ENCODE measurements at places on chromosomes 16 and 17.

GRCh38 chr17:43442711-43443110 lies 41.1 kb upstream of the DHX8 start:
- no peak for DNase-seq

- DNase-seq, result no peak
Observed at GRCh38 chr16:17168181-17168580, 302.6 kb downstream of the XYLT1 start.

DNA sequence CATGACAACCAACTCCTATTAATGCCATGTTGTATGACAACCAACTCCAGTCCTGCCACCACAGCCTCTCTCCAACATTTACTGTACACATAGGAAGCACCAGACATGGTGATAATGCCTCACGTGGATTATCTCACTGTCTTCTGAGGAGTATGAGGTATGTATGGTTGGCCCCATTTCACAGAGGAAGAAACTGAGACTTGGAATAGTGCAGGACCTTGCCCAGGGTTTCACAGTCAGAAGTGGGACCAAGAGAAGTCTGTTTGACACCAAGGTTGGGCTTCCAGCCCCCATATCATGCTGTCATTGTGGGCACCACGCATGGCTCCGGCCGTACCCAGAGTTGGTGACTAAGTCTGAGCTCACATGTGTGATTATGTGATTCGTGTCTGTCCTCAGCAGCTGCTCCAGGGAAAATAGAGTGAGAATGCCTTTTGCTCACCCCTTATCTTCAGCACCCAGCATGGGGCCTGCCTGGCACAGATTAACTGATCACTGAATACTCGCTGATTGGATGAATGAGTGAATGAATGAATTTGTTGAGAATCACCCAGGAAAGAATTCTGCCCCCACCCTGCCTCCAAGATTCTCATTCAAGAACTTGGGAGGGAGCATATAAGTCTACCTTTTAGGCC lies 204.1 kb upstream of the NLRP1 start:
- no peak for DNase-seq

GRCh38 chr17:71447644-71448043 lies 673.2 kb upstream of the SOX9 start:
- no peak for DNase-seq

GRCh38 chr17:57530508-57530907 lies 214.6 kb downstream of the CCDC182 start:
- DNase-seq, result no peak

DNA sequence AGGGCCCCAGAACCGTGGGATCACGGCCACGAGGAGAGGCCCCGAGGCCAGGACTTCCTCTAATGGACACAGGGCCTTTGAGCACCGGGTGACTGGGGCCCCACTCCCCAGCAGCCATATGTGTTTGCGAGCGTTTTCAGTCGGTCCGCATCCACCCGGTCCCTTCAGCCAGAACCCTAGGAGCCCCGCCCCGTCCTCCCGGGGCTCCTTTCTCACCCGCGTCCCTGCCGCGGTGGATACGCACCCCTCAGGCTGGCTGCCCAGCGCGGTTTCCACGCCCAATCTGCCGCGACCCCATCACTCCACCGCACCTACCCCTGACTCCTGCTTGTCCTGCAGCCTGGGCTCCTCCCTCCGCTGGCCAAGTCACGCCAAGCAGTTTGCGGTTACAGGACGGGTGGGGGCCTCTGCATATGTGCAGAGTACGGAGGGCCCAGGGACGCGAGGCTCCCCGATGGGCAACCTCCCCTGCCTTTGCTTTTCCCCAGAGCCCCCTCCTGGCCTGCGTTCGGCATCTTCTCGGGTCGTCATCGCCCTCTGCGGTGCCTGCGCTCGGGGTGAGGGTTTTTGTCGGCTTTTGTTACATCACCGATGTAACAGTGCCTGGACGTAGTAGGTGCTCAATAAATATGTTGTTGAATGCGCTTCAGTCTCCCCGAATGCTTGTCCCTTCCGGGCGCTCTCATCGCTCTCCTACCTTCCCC lies 1.0 kb upstream of the TTYH2 start:
- no peak for DNase-seq

DNA sequence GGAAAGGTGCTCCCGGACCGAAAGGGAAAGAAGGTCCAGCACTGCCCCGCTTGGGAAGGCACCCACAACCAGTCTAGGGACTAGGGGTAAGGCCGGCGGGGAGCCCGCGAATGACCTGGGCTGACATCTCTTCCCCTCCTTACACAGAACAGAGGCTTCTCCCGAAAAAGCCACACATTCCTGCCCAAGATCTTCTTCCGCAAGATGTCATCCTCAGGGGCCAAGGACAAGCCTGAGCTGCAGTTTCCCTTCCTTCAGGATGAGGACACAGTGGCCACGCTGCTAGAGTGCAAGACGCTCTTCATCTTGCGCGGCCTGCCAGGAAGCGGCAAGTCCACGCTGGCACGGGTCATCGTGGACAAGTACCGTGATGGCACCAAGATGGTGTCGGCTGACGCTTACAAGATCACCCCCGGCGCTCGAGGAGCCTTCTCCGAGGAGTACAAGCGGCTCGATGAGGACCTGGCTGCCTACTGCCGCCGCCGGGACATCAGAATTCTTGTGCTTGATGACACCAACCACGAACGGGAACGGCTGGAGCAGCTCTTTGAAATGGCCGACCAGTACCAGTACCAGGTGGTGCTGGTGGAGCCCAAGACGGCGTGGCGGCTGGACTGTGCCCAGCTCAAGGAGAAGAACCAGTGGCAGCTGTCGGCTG lies 1.5 kb downstream of the CNP start:
- DNase-seq, result no peak

- DNase-seq, result no peak
Observed at GRCh38 chr16:19689342-19689741, 28.7 kb downstream of the KNOP1 start.

- no peak for DNase-seq
Observed at GRCh38 chr17:27362909-27363308, 69.0 kb downstream of the WSB1 start.

DNA sequence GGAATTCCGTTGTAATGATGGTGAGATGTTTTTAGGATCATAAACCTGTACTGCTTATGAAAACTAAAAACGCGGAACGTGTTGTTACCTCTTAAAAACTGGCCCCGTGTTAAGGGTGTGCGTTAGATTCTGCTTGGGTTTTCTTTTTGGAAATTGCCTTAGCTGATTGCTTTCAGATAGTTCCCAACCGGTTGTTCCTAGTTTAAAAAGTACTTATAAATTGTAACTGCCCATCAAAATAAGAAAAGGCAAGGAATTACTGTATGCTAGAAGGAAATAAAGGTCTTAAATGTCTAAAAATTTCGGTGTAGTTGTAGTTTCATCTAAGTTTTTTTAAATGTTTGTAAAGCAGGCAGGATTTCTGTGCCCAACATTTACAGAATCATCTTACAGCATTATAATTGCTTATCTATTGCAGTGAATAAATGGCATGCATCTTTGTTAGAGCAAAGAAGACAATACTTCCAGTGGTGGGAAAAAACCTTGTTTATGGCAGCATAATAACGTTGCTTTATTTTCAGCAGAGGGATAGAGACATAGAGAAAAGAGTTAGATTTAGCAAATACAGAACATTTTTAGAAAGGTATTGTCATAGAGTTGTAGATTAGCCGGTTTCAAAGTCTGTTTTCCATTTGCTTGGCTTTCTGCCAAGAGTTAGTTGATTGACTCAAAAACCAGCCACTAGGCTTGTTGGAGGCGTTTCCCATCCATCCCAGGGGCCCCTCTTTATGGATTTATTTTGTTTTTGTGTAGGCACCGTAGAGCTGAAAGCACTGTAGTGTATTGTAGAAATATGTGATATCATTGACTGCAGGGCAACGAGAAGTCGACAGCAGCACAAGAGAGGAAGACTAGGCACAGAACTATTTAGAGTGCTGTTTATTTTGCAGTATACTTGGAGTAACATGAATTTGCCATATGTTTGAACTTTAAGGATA lies 1.7 kb downstream of the PPM1D start:
- DNase-seq, result peak; percentile 75

DNA sequence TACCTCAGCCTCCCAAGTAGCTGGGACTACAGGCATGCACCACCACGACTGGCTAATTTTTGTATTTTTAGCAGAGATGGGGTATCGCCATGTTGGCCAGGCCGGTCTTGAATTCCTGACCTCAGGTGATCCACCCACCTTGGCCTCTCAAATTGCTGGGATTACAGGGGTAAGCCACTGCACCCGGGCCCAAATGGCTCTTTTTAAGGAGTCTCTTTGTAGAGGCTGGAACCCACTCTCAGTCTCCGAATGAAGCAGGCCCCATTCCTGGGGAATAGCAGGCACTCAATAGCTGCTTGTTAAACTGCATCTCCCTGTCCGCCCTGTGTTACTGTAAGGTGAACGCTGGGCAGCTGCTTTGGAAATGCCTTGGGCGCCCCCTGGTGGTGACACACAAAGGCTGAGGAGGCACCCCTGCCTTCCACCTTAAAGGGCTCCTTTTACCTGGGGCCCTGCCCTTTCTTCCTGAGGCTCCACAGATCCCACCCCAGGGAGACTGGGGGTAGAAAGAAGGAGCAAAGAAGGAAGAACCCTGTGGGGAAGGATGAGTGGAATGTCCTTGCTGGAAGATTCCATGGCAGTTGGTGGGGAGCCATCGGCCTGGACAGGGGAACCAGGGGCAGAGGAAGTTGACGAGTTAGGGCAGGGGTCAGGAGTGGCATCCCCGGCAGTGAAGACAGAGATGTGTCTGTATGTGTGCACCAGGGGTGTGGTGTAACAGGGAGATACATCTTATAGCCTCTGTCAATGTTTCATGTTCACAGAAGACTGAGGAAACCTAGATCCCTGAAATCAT lies 6.1 kb upstream of the SP2 start:
- DNase-seq, result peak; percentile 87

DNA sequence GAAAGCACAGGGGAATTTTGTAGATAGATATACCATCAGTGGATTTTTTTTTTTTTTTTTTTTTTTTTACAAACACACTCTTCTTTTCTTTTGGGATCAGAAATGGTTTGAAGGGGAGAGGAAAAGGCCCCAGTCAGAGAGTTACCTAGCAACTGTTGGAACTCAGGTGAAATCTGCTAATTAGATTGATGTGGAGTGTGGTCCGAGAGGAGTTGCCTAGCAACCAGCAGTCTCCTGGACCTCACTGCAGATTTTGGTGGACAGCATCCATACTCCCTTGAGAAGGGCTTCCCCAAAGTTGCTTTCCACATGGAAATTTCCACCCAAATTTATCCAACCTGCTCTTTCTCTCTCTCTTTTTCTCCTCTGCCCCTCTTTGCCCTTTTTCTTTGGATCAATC lies 165.4 kb downstream of the UTP18 start:
- DNase-seq, result no peak

DNA sequence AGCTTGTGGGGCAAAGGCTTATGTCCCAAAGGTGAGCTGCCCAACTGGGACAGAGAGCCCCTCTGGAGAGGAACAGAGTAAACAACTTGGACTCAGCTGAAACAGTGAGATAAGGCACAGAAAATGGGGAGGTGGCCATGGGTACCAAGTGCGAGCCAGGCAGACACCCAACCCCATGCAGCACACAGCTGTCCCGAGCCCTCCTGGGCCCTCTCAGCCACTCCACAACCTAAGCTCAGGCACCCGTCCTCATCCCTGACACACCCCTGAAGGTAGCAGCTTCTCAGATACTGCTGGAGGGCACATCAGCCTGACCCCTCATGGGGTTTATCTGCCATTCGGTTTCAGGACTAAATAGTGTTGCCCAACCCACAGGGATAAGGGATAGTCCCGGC lies 4.8 kb upstream of the GFOD2 start:
- no peak for DNase-seq

- DNase-seq, result no peak
Observed at GRCh38 chr17:40518401-40519088, 17.1 kb upstream of the TNS4 start.

- no peak for DNase-seq
Observed at GRCh38 chr16:49473773-49474172, 100.2 kb downstream of the C16orf78 start.

DNA sequence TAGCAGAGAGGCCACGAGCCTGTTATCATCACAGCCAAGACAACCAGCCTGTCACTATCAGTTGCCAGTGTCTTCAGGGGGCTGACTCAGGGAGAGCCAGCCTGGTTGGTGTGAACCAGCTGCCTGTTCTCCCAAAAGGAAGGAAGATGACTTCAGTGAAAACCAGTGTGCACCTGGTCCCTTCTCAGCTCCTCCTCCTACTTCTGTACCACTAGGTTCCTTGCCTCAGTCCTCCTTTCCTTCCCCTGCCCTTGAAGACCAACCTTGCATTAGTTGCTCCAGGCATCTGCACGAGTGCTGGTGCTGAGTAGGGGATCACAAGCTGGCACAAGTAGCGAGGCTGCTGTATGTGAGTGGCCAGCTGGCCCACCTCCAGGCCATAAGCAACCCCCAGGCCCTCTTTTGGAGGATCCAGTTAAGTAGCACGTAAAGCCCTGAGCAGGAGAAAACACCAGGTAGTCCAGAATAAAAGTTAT lies 8.5 kb downstream of the TUBG1 start:
- DNase-seq, result no peak

DNA sequence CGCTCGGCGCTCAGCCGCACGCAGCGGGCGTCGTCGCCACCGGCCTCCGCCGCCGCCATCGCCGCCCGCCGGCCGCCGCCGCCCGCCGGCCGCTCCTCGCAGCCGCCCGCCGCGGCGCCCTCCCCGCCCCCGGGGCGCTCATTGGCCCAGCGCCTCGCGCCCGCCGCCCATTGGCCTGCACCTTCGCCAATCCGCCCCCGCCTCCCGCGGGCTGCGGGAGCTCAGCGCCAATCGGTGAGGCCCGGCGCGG lies at the start of gene PGP:
TSS of gene PGP (minus strand) at position 122 of the 250 bp plus-strand sequence. CDS start at position 59, 63 bp downstream.
- no peak for DNase-seq

- DNase-seq, result no peak
Observed at GRCh38 chr17:4786106-4786511, at the start of gene VMO1. VMO1 (minus strand) TSS chr17:4786364; CDS start chr17:4786352, 12 bp downstream.

GRCh38 chr17:41624208-41625101 lies at the start of gene KRT17:
KRT17 (minus strand) TSS chr17:41624575; CDS start chr17:41624509, 66 bp downstream.
- DNase-seq, result no peak

DNA sequence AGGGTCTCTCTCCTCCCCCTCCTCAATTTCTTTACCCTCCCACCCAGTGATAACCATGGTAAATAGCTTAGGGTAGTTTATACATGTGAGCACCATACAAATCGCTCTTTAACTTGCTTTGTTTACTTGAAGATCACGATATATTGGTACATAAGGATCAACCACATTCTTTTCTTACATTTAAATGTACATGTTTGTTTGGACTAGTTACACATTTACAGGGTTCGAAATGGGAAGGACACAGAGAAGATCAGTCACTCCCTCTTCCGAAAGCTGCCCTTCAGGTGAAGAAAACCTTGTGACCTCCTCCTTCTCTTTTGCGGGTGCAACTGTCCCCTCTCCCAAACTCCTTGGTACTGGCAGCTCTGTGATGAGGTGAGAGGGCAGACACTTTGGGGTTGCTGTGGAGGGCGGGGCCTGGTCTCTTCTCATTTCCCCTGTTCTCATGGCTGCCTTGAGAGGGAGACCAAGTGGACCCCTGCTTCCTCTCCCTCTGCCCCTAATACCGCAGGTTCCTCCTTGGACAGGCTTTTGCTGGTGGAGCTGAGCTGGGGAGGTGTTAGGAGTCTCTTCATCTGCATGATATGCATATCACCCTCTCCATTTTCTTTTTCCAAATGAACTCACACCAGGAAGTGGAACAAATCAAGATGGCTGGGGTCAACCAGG lies 4.7 kb upstream of the PIK3R6 start:
- no peak for DNase-seq

All from NCI-H2081 (cell line).